ENCODE measurements at places on chromosomes 3 and 15.

DNA sequence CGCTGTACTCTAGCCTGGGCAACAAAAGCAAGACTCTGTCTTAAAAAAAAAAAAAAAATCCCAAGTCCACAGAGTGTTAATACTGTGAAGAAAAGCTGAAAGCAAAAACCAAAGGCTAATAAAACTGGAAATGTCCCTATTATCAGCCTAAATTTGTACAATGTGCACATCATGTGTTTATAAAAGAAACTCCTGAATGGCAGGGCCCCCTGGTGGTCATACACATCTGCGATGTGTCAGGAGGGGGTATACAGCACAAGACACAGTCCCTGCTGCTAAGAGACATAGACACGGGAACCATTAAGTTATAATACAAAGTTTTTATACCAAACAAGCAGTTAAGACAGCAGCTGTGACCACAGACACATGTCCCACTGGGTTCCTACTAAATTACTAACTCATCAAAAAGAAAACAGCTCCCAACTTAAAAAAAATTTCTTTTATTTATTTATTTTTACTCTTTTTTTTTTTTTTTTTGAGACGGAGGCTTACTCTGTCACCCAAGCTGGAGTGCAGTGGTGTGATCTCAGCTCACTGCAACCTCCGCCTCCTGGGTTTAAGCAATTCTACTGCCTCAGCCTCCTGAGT lies 31.0 kb downstream of the IDH2 start:
- DNase-seq = peak; percentile 73

DNA sequence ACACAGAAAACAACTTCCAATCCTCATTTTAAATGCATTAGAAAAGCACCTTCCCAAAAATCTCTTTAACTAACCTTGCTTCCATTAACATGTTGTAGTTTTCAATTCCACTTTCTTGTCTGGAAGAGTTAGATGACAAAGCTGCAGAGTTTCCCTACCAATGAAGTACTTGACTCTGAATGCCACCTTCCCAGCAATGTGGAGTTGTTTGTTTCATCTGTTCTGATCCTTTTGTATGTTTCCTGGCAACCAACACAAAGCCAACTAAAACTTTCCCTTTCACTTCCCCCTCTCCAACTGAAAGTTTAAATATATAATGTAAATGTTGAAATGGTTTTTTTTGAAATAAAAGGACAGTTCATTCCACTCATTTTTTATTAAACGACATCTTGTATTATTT lies at the start of gene WDR49:
Gene WDR49 (minus strand): TSS at position 183 of the 400 bp plus-strand sequence. CDS start 517 bp downstream, outside the sequence.
- DNase-seq = no peak

GRCh38 chr3:146894406-146894805 lies 289.3 kb upstream of the PLSCR5 start:
- DNase-seq = no peak

DNA sequence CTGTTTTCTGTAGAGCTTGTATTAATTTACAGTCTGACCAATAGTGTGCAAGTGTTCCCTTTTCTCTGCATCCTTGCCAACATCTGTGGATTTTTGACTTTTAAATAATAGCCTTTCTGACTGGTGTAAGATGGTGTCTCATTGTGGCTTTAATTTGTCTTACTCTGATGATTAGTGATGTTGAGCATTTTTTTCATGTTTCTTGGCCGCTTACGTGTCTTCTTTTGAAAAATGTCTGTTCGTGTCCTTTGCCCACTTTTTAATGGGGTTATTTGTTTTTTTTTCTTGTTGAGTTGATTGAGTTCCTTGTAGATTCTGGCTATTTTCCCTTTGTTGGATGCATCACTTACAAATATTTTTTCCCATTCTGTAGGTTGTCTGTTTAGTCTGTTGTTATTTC lies 7.6 kb upstream of the ACOX2 start:
- DNase-seq = no peak

- no peak for DNase-seq
Observed at GRCh38 chr3:146540236-146540635, 4.2 kb downstream of the PLSCR1 start.

- peak; percentile 28 for DNase-seq
Observed at GRCh38 chr15:43253431-43254403, 13.0 kb downstream of the TGM5 start.

- DNase-seq = no peak
Observed at GRCh38 chr15:63894662-63894949, 60.9 kb upstream of the HERC1 start.

DNA sequence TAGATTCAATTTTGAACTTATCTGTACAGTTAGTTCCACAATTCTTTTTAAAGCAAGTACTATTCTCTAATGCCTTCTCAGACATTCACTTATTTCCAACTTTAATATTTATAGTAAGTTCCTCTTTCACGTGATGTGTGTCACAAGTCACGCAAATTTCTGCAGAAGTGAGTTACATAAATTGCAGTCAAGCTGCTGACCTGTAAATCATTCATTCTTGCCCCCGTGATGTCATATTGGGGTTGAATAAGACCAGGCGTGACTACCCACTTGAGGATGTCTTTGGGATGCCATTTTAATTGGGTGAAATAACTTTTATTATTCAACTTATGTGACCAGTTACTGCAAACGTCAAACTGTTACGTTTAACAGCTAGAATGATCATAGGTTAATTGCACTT lies 15.1 kb downstream of the PPARG start:
- no peak for DNase-seq

DNA sequence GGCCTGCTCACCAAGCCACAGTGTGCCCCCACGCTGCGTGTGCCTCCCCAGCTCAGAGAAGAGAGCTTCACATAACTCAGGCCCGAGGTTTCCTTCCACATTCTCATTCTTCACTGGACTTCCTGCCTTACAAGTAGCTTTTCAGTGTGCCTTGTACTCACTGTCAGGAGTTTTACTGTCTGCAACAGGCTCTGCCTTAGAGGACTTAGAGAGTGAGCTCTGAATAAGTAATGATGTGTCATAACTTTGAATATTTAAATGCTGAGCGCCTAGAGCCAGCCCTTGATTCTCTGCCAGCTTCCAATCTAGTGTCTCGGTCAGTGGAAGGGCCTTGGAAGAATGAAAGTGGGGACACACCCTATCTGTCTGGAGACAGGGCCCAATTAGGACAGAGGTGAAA lies 41.8 kb downstream of the ITGB5 start:
- DNase-seq = no peak

DNA sequence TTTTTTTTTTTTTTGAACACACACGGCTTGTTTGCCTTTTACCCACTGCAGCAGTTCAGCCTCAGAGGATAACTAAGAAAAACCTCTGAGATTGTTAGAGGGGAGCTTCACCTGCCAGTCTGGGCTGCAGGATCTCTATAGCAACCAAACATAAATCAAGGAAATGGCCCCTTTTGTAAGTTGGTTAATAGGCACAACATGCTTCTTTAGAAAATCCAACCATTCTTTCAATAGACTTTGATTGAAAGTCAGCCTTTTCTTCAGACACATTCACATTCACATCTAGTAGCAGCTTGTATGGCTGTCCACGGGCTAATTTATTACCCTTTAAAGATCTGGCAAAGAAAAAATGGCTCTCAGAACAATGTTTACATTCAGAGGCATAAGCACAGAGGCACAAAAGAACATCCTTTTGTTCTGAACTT lies 136.6 kb upstream of the RARB start:
- DNase-seq = no peak

DNA sequence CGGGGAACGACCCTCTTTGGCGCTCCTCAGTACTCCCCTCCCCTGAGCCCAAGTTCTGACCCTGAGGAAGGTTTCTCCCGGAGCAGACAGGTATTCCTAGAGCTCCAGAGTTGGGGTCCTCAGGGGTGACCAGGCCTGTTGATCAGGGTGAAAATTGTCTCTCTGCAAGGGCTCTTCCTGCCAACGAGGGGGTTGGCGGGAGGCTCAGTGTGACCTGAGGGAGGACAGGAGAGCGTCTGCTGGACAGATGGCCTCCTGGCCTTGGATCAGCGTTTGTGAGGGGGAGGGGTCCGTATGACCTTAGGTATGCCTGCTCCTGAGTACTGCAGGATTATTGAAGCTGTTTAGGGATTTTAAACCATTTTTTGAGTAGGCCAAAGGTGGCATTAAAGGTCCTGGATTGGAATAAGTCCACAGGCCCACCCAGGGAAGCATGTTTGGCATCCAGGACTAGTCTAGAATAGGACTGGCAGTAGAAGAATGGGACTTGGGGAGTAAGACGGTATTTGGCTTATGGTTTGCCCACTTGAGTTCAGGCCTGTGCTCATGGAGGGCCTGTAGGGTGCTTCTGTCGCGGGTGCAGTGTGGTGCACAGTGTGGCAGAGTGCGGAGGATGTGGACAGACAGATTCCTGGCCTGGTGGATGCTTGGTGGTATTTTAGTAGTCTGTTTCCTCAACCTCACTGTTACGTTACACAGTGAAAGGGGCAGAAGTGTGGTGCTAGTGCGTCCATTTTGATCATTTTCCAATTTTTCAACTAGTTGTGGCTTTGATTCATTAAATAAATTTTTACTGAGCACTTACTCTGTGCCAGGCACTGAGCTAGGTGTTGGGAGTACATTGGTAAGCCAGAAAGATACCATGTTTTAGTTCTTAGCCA lies 959 bp downstream of the ZNF592 start:
- peak; percentile 46 for DNase-seq

DNA sequence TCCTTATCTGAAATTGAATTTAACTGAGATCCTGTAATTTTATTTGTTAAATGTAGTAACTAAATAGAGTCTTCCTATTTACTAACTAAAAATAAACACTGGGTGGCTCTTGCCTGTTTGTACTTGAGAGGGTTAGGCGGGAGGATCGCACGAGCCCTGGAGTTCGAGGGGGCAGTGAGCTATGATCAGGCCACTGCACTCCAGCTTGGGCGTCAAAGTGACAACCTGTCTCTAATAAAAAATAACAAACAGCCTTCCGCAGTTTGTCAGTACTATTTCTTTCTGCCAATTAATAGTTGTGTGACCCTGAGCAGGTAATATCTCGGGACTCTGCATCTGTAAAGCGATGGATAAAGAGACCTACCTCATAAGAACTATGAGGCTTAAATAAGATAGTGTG lies 768 bp upstream of the PDE12 start:
- no peak for DNase-seq

Data from central memory CD4-positive, alpha-beta T cell (primary cell).